ENCODE measurements at places on chromosomes 7 and 10. TPM values are rescaled to one million over a fixed set of nuclear protein-coding genes. Genes with fewer than 3 reads are reported as not detected.

Gene SKAP2
- total RNA-seq: 9.1 TPM

Gene IMMP2L
- 18.5 TPM for total RNA-seq

Gene TACR2
- not detected for total RNA-seq

Gene SMKR1
- total RNA-seq: 4.1 TPM

Gene IFIT3
- 28.7 TPM for total RNA-seq

Gene FAM25C
- total RNA-seq: not detected

Gene AOC1
- not detected for total RNA-seq

Gene PRSS58
- total RNA-seq: not detected

Gene ALKBH4
- 10.1 TPM for total RNA-seq

Gene PPP1R17
- not detected for total RNA-seq

Gene EPO
- not detected for total RNA-seq

Gene SGCE
- total RNA-seq: not detected

Gene CALHM3
- not detected for total RNA-seq

Gene CPA2
- 0.16 TPM for total RNA-seq

Gene GHRHR
- not detected for total RNA-seq

Gene COL1A2
- 0.30 TPM for total RNA-seq

Gene TCTN3
- 25.2 TPM for total RNA-seq

Gene CLEC2L
- total RNA-seq: not detected

Gene IQUB
- total RNA-seq: not detected

Gene HOXA11
- 0.10 TPM for total RNA-seq

Gene CDC14C
- not detected for total RNA-seq

Gene NPTX2
- not detected for total RNA-seq

Measured in activated naive CD8-positive, alpha-beta T cell treated with anti-CD3 and anti-CD28 coated beads for 36 hours (primary cell).